Hepatocyte (in vitro differentiated cells): ENCODE measurements at places on chromosomes 13 and 19. TPM values are rescaled to one million over a fixed set of nuclear protein-coding genes. Genes with fewer than 3 reads are reported as not detected.

AMER2 gene
- total RNA-seq: 0.23 and 0.24 TPM in 2 replicates

MEIOSIN gene
- total RNA-seq: not detected in 2 replicates

NOSIP gene
- total RNA-seq: 43.4 and 52.8 TPM in 2 replicates

PEAK3 gene
- not detected in 2 replicates for total RNA-seq

ZNF681 gene
- total RNA-seq: 4.4 and 5.9 TPM in 2 replicates

CCDC8 gene
- 36.4 and 51.7 TPM in 2 replicates for total RNA-seq

GRK1 gene
- 0.16 and 0.17 TPM in 2 replicates for total RNA-seq

GPR180 gene
- 12.3 and 12.9 TPM in 2 replicates for total RNA-seq

TRAPPC2B gene
- total RNA-seq: 19.8 and 27.8 TPM in 2 replicates

- no peaks in the 10 kb centered on the region for H3K27me3 ChIP-seq
- no peak overlapping the region for H3K27ac ChIP-seq
- peaks cover 4% of the 10 kb centered on the region for H3K4me1 ChIP-seq
- DNase-seq: peak; percentile 49
- H3K4me3 ChIP-seq: peak overlapping the region; percentile 55
- no peaks in the 10 kb centered on the region for H3K36me3 ChIP-seq
Observed at GRCh38 chr19:29812080-29812880, 489 bp downstream of the CCNE1 start.

- H3K27ac ChIP-seq: peak overlapping the region; percentile 98
- H3K4me1 ChIP-seq: peaks cover 20% of the 10 kb centered on the region
- no peaks in the 10 kb centered on the region for H3K36me3 ChIP-seq
- H3K4me3 ChIP-seq: peak overlapping the region; percentile 98
Observed at GRCh38 chr19:51689751-51690453, 3.2 kb upstream of the SPACA6 start.

- no peaks in the 10 kb centered on the region for H3K27me3 ChIP-seq
- H3K4me3 ChIP-seq: no peak within 1 kb of the TSS
- H3K36me3 ChIP-seq: no peaks in the 10 kb centered on the region
- no peak within 1 kb of the TSS for H3K27ac ChIP-seq
Observed at GRCh38 chr19:41755328-41755913, at the start of gene CEACAM6. CEACAM6 (plus strand) TSS chr19:41755530; CDS start chr19:41755639, 109 bp downstream.

- no peak overlapping the region for H3K4me3 ChIP-seq
- no peak for DNase-seq
- H3K27ac ChIP-seq: no peak overlapping the region
- no peaks in the 10 kb centered on the region for H3K36me3 ChIP-seq
Observed at GRCh38 chr19:21848706-21849105, 12.7 kb upstream of the ZNF43 start.

DNA sequence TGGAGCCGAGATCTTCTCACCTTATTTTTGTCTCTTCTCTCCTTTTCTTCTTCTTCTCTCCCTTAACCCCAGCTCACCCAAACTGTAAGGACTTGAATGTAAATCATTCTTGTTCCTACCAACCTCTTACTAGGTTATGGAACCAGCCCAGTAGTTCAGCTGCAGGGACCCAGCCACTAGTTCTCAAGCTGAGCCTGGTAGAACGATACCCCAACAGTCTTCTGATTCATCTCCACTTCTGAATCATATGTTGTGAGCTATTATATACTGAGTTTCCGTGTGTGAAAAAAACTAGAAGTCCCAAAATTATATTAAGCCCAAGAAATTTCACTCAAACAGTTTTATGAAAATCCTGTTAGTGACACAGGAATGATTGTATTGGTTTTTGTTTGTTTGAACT, 67.7 kb downstream of the DCT start:
- no peak overlapping the region for H3K4me3 ChIP-seq
- no peaks in the 10 kb centered on the region for H3K36me3 ChIP-seq
- no peak for DNase-seq
- no peaks in the 10 kb centered on the region for H3K27me3 ChIP-seq

DNA sequence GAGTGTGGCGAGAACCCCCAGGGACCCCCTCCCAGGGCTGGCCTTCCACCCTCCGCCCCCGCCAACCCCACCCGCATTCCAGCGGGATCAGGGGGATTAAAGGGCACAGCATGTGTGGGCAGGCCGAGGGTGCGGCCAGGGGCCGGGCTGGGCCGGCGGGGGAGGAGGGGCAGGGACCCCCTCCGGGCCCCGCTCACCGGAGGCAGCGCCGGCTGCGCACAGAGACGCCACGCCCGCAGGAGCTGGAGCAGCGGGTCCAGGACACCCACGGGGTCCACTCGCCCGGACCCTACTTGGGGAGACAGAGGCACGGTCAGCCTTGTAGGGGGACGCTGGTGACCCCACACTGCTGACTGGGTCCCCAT, 2.4 kb downstream of the ADAMTSL5 start:
- peak overlapping the region; percentile 98 for H3K27ac ChIP-seq
- H3K36me3 ChIP-seq: no peaks in the 10 kb centered on the region
- peak; percentile 75 for DNase-seq
- H3K4me3 ChIP-seq: no peak overlapping the region
- H3K27me3 ChIP-seq: no peaks in the 10 kb centered on the region
- peaks cover 35% of the 10 kb centered on the region for H3K4me1 ChIP-seq

DNA sequence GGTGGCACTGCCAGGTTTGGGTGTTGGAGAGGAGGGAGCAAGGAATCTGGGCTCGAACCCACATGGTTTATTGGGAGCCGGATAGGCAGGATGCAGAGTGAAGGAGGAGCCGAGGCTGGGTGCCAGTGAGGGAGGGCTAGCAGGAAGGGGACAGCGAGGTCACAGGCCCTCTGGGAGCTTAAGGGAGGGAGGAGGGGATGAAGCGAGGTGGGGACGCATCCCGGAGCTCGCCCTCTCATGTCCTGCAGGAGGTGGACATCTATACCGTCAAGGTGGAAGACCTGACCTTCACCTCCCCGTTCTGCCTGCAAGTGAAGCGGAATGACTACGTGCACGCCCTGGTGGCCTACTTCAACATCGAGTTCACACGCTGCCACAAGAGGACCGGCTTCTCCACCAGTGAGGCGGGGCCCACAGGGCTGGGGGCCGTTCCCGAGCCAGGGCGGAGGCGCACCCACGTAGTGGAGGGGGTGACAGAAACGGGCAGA, 3.5 kb upstream of the ADM5 start:
- H3K36me3 ChIP-seq: peaks cover 3% of the 10 kb centered on the region
- no peaks in the 10 kb centered on the region for H3K27me3 ChIP-seq
- peaks cover 17% of the 10 kb centered on the region for H3K4me1 ChIP-seq
- no peak overlapping the region for H3K4me3 ChIP-seq

- H3K27ac ChIP-seq: no peak overlapping the region
- peaks cover 10% of the 10 kb centered on the region for H3K27me3 ChIP-seq
- H3K4me1 ChIP-seq: no peaks in the 10 kb centered on the region
- H3K4me3 ChIP-seq: no peak overlapping the region
Observed at GRCh38 chr13:25762281-25762680, 289.5 kb downstream of the SHISA2 start.

- no peak overlapping the region for H3K27ac ChIP-seq
- H3K36me3 ChIP-seq: no peaks in the 10 kb centered on the region
- H3K27me3 ChIP-seq: no peaks in the 10 kb centered on the region
- H3K4me1 ChIP-seq: peaks cover 4% of the 10 kb centered on the region
- DNase-seq: no peak
Observed at GRCh38 chr13:44895264-44895952, 93.9 kb downstream of the NUFIP1 start.

GRCh38 chr19:14094854-14095253, 4.3 kb upstream of the SAMD1 start:
- no peaks in the 10 kb centered on the region for H3K4me1 ChIP-seq
- DNase-seq: no peak
- no peak overlapping the region for H3K4me3 ChIP-seq
- H3K27ac ChIP-seq: no peak overlapping the region

- H3K4me1 ChIP-seq: peaks cover 6% of the 10 kb centered on the region
- peaks cover 3% of the 10 kb centered on the region for H3K27me3 ChIP-seq
- no peak overlapping the region for H3K4me3 ChIP-seq
- H3K36me3 ChIP-seq: no peaks in the 10 kb centered on the region
Observed at GRCh38 chr13:29496241-29496712, 99.2 kb downstream of the SLC7A1 start.

- no peaks in the 10 kb centered on the region for H3K27me3 ChIP-seq
- H3K4me3 ChIP-seq: no peak overlapping the region
- peaks cover 20% of the 10 kb centered on the region for H3K4me1 ChIP-seq
- peak overlapping the region; percentile 41 for H3K27ac ChIP-seq
- DNase-seq: peak; percentile 59
Observed at GRCh38 chr13:40063703-40064102, 408.2 kb downstream of the COG6 start.

GRCh38 chr19:51676566-51677083, 16.5 kb upstream of the SPACA6 start:
- H3K4me3 ChIP-seq: no peak overlapping the region
- no peak overlapping the region for H3K27ac ChIP-seq
- DNase-seq: no peak

GRCh38 chr13:51929699-51930098, 67.9 kb downstream of the CCDC70 start:
- H3K27ac ChIP-seq: no peak overlapping the region
- H3K36me3 ChIP-seq: no peaks in the 10 kb centered on the region
- no peak for DNase-seq
- no peaks in the 10 kb centered on the region for H3K4me1 ChIP-seq
- no peak overlapping the region for H3K4me3 ChIP-seq

DNA sequence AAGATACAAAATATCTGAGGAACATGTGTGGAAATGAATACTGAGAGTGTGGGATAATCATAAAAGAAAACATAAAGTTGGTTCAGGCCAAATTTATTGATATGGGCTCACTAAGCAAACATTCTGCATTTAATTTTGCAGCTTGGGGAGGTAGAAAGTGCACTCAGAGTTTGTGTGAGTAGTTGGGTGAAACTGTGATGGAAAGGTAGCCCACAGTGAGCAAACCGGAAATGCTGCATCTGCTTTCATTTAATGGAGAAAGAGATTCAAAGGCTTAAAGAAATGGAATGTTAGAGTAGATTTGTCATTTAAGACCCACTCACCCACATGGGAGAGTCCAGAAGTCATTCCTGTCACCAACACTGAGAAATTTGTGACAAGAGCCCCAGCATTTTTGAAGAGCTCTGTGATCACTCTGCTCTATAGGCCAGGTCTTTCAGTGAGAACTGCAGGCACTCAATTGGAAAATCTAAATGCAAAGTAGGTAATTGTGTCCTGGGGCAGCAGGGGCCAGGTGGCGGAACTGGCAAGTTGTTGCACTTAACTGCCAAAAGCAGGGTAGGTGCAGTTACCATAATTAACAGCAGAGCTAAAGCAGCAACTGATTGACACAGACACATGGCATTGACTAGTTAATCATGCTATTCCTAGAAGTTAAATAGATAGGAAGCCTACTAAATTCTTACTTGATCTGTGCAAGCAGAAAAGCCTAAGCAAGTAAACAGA, 1228.3 kb upstream of the PCDH20 start:
- no peak for DNase-seq
- no peak overlapping the region for H3K27ac ChIP-seq
- no peaks in the 10 kb centered on the region for H3K4me1 ChIP-seq
- H3K27me3 ChIP-seq: no peaks in the 10 kb centered on the region
- H3K36me3 ChIP-seq: no peaks in the 10 kb centered on the region

DNA sequence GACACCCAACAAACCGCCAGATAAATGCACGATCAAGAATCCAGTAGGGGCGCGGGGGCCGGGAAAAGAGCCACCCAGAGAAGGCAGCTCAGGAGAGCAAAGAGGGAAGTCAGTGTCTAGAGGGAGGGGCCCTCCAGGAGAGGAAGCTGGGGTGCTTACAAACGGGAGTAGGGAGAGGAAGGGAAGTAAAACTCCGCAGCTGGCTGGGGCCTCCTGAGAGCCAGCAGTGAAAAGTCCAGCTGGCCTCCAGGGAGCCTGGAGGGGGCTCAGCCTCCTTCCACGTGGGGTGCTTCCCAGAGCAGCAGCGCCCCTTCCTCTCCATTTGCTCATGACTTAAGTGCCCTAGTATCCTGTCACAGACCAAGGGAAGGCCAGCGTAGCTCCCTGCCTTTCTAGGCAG, 51.8 kb downstream of the TMED1 start:
- no peak overlapping the region for H3K4me3 ChIP-seq
- H3K4me1 ChIP-seq: no peaks in the 10 kb centered on the region
- no peaks in the 10 kb centered on the region for H3K36me3 ChIP-seq
- H3K27ac ChIP-seq: no peak overlapping the region
- H3K27me3 ChIP-seq: no peaks in the 10 kb centered on the region

DNA sequence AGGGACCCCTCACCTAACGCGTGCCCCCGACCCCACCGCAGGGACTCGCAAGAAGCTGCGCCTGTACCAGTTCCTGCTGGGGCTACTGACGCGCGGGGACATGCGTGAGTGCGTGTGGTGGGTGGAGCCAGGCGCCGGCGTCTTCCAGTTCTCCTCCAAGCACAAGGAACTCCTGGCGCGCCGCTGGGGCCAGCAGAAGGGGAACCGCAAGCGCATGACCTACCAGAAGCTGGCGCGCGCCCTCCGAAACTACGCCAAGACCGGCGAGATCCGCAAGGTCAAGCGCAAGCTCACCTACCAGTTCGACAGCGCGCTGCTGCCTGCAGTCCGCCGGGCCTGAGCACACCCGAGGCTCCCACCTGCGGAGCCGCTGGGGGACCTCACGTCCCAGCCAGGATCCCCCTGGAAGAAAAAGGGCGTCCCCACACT, 4.7 kb upstream of the MYBPC2 start:
- no peaks in the 10 kb centered on the region for H3K36me3 ChIP-seq
- peaks cover 7% of the 10 kb centered on the region for H3K27me3 ChIP-seq

DNA sequence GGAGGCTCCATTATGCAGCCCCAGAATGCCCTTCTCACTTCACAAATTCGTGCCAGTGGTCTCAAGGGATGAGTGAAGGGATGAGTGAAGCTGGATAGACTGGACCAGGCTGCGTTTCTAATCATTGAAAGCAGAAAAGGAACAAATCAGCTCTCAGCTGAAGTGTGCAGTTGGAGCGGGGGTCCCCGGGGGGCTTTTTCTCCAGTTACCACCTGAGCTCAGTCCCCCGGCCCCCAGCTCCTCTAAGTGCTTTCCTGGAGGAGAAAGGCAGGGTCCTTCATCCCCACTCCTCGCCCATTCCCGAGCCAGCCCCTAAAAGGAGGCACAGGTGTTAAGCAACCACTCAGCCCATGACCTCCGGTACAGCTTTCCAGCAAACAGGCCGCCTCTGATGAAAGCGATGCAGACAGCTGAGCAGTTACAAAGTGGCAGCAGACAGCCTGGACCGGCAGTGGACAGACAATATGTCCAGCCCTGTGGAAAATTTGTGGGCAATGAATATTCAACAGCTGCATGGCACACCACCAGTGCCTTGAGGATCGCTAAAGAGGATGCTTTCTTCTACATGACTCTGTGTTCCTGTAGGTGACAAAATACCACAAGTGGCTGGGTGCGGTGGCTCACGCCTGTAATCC, 110.7 kb upstream of the UBL3 start:
- no peak overlapping the region for H3K4me3 ChIP-seq
- no peak overlapping the region for H3K27ac ChIP-seq
- no peak for DNase-seq

DNA sequence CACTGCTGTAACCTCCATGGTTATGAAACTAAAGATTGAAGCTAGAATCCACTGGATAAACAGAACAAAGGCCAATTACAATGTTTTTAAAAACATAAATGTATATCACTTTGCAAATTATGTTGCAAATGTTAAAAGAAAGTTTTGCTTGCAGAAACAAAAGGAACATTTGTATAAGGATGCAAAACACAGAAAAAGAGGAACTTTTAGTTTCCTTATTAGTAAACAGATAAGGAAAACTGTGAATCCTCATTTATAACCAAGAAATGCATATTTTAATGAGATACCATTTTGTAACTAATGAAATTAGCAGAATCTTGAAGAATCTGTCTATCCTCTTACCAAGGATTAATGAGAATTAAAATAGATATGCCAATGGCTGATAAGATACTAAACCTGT, 32.3 kb downstream of the LPAR6 start:
- no peaks in the 10 kb centered on the region for H3K4me1 ChIP-seq
- no peak overlapping the region for H3K4me3 ChIP-seq
- H3K27me3 ChIP-seq: no peaks in the 10 kb centered on the region
- no peak for DNase-seq
- no peaks in the 10 kb centered on the region for H3K36me3 ChIP-seq

- H3K27ac ChIP-seq: no peak overlapping the region
- H3K4me3 ChIP-seq: no peak overlapping the region
- no peaks in the 10 kb centered on the region for H3K27me3 ChIP-seq
- H3K36me3 ChIP-seq: no peaks in the 10 kb centered on the region
Observed at GRCh38 chr13:114146629-114147028, 14.2 kb upstream of the RASA3 start.
